ENCODE measurements at places on chromosomes 16 and 17.

GRCh38 chr17:7916808-7917207 is 719 bp upstream of the RNF227 start:
- DNase-seq = peak; percentile 36

- DNase-seq = peak; percentile 20
Measured at GRCh38 chr17:68507576-68507975, 4.7 kb upstream of the PRKAR1A start.

DNA sequence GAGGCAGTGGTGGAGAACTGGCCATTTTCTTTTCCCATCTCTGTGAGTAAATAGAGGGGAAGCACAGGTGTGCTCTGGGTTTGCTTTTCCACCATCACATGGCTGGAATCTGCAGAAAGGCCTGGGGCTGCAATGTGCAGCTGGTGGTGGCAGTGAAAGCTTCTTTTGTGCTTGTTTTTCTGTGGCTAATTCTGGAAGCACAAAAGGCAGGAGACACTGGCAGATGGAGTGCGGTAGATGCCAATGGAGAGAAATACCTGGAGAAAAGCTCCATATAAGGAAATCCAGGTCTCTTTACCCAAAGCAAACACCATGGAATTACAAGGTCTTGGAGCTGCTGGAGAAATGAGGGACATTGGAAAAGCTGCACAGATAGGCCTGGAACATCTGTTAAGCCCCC is 146.9 kb downstream of the HAPSTR1 start:
- DNase-seq = no peak

- DNase-seq = no peak
Measured at GRCh38 chr17:73748508-73748907, 104.3 kb upstream of the SDK2 start.

DNA sequence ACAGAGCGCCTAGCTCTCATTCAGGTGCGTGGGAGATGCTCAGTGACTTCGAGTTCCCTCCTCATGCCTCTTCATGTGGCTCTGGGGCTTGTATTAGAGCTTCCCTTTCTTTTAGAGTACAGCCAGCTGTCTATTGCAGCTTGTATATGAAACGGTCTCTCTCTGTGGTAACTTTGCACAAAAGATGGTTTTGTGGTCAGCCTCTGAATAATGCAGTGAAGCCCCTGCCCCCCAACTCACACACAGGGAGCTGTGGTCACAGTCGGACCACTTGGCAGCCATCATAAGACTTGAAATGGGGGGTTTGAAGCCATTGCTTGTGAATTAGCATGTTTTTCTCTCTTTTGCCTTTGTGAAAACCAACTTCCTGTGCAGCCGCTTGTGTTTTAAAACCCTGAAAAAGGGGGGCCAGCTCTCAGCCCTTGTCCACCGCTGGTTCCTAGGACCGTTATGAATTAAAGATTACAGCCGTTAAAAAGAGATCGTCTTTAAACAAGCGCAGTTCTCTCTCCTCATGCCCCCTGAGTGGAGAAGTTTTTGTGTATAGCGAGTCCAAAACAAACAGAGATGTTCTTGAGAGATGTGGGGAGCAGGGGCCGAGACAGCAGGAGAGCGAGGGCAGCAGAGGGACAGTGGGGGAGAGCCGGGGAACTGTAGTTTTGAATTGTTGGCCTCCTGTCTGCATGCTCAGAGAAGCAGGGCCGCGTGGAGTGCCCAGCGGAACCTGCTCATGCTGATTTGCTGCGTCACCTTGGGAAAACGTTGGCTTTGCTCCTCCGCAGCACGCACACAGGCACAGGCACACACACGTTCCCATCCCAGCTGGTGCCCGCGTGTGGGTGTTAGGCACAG is 199.0 kb downstream of the MSI2 start:
- peak; percentile 28 for DNase-seq

DNA sequence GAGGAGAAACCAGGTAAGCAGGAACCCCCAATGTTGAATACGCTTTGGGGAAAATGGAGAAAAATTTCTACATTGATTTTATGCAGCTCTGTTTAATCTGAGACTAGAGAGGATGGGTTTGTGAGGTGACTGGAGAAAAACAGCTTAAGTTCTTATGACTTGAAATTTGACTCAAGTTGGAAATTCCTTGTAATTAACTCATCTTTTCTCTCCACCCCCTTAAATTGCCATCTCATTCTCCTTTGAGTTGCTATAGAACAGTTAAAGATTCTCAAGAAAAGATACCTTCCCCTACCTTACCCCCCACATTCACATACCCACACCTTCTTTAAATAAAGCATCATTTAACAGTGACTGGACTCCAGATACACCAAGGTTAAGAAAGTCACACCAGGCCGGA is 24.2 kb downstream of the ZNRF1 start:
- DNase-seq = no peak

- peak; percentile 71 for DNase-seq
Measured at GRCh38 chr17:44203731-44204440, 4.2 kb upstream of the ATXN7L3 start.

- no peak for DNase-seq
Measured at GRCh38 chr16:52099382-52099781, 447.6 kb downstream of the TOX3 start.

- no peak for DNase-seq
Measured at GRCh38 chr17:63534078-63534570, 11.0 kb downstream of the KCNH6 start.

GRCh38 chr17:37221865-37222264 is 153.9 kb upstream of the C17orf78 start:
- DNase-seq = no peak

- DNase-seq = no peak
Measured at GRCh38 chr16:57704011-57704904, 9.7 kb downstream of the DRC7 start.

DNA sequence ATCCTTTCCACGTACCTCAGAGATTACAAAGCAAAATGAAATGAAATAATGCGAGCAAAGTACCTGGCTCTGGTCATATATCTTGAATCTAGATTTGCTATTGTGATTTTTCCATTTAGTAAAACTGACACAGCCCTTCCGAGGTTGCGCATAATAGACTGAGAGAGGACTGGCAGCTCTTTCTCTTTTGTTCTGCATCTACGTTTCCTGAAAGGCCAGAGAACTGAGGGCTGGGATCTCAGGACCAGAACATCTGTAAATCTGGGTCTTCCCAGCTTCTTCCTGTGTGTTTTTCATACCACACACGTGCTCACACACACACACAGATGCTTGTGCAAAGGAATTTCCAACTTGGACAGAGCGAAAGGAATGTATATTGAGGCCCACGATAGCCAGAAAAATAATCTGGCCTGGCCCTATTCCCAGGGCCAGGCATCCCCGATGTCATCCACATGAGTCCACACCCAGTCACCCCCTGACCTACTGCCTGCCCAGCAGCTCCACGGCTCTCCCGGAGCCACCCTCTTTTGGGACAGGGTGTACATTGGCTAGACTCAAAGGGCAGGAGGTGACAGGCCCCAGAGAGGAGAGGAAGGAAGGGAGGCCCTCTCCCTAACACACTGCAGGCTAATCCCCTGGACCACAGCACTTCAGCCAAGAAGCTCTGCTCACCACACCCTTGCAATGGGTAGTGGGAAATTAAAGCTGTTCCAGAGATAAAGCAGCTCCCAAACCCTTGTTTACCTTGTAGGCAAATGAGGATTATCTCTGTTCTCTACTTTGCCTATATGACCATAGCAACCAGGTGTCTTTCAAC is 41.8 kb downstream of the NOL11 start:
- peak; percentile 86 for DNase-seq

DNA sequence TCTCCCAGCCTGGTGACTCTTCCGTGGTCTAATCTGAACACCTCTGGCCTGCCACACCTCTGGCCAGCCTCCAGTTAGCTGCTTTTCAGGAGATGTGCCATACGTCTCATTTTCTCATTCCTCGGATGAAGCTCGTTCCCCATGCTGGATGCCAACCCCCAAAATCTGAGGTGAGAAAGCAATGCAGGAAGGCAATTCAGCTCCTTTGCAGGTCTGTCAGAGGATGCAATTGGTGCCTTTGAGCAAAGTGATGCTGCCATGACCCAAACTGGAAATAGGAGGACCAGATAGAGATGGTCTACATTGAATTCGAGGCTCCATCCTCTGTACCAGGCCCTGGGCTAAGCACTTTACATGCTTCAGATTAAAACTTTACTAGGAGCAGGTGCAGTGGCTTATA is 11.0 kb upstream of the CUEDC1 start:
- DNase-seq = no peak

GRCh38 chr16:84271866-84272265 is 22.8 kb upstream of the WFDC1 start:
- DNase-seq = no peak

- DNase-seq = no peak
Measured at GRCh38 chr17:69725146-69725545, 310.6 kb downstream of the MAP2K6 start.

DNA sequence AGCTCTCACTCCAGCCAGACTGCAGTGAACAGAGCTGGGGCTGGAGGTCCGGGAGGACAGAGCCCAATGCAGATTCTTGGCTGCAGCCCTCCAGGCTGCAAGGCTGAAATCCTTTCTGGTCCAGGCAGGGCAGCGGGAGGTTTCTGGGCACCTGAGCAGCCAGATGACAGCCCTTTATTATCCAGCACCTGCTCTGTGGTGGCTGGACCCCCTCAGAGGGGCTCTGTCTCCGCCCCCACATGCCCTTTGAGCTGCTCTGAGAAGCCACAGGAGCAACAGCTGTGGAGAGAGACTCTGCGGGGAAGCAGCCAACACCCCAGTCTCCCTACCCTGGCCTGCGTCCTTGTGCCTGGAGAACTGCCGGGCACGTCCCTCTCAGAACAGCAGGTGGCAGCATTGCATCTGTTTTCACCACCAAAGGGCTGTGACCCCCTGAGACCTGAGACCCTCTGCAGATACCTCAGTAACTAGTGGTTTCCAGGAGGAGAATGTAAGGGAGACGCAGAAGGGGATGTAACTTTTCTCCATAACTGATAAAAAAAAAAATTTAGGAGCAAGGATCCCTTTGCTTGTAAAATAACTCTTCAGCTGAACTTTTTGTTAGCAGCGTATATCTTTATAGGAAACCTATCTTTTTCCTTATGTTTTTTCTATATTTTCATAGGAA is 3.7 kb upstream of the CNP start:
- peak; percentile 72 for DNase-seq

- DNase-seq = peak; percentile 76
Measured at GRCh38 chr17:74987909-74988711, 678 bp downstream of the CDR2L start.

- DNase-seq = no peak
Measured at GRCh38 chr17:66682283-66682682, 152.6 kb upstream of the CACNG5 start.

- DNase-seq = no peak
Measured at GRCh38 chr17:35560703-35561102, at the start of gene SLFN14. SLFN14 (minus strand) TSS chr17:35560819; CDS start chr17:35558062, 2,757 bp downstream.

GRCh38 chr16:47571049-47571448 is 109.9 kb downstream of the PHKB start:
- DNase-seq = no peak

- no peak for DNase-seq
Measured at GRCh38 chr16:14309001-14309886, 238.1 kb downstream of the MRTFB start.

GRCh38 chr16:28983644-28984043 is 1.2 kb upstream of the LAT start:
- DNase-seq = no peak

- no peak for DNase-seq
Measured at GRCh38 chr16:87953308-87954215, 2.3 kb downstream of the BANP start.

DNA sequence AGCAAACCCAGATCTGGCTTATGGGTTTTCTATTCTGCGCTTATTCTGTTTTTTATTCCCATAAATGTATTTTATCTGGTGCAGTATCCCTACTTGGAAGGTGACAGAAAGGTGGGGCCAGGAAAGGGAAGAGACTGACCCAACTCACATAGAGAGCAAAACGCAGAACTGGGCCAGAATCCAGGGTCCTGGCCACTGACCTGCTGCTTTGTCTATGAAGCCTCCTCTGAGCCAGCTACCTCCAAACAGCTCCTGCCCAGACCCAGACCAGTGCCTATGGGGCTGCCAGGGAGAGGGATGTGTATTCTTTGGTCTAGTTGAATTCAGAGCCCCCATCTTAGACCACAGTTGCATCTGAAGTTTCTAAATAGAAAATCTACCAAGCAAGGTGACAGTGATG is 36.4 kb upstream of the CES5A start:
- no peak for DNase-seq

GRCh38 chr16:81008505-81008789 is 1.4 kb downstream of the CENPN start:
- no peak for DNase-seq

DNA sequence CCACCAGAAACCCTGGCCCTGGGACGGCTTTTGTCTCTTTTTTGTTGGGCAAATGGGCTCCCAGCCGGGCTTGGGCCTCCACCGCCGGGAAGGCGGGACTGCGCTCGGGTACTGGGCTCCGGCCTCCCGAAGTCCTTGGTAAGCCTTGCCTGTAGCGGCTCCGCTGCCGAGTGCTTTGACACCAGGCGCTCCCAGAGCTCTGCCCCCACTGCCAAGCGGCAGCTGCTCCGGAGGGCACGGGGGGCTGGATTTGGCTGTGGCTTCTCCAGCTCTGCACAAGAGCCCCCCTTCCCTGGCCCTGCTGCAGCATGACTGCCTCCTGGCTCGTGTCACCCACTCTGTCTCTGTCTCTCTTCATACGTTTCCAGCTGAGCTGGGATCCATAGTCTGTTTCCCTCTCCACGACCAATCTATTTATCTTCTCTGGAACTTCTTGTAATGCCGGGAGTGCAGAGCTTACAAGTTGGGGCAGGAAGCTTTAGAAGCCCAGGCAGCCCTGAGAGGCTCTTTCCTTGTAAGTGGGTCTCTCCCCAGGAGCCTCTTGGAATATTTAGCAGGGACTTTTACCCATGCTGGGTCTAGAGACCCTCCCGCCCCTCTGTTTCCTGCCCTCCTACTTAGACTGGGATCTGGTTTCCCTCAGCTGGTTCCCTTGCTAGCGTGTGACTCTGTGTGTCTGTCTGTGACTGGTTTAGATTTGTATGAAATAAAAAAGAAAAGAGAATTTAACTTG is 246.9 kb upstream of the GSE1 start:
- no peak for DNase-seq

DNA sequence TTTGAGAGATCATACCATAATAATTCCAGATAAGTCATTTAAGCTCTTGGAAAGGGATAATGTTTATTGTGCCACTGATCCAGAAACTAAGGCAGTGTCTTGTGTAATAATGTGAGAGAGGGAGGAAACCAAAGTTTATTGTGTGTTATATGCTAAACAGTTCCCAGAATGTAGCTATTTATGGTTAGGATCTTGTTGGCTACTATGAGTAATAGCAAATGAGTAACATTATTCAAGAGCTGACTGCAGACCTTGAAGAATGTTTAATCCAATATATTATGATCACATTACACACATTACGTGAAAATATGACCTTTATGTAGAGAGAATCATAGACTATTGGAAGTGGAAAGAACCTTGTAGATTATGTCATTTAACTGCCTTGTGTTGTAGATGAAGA is 139.5 kb downstream of the BCAS3 start:
- peak; percentile 94 for DNase-seq

GRCh38 chr16:82715160-82715559 is 88.4 kb downstream of the CDH13 start:
- DNase-seq = no peak
